ENCODE measurements at places on chromosomes 1 and 21. TPM values are rescaled to one million over a fixed set of nuclear protein-coding genes. Genes with fewer than 3 reads are reported as not detected.

OPRD1 gene
- total RNA-seq, result not detected

SYPL2 gene
- 0.58 TPM for total RNA-seq

DNA sequence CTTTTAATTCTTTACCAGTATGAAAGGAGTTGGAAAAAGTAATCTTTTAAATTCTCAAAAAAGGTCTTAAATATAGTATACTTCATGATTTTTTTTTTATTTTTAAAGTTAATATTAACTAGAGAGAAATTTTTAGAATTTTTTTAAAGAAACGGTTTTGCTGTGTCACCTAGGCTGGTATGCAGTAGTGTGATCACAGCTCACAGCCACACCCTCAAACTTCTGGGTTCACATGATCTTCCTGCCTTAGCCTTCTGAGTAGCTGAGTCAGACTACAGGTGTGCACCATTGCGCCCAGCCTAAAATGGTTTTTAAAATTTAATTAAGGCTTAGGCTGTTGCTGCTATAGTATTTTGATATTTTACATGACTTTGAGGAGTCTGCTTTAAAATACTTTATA is 52.4 kb downstream of the TLCD4 start:
- DNase-seq, result no peak

DNA sequence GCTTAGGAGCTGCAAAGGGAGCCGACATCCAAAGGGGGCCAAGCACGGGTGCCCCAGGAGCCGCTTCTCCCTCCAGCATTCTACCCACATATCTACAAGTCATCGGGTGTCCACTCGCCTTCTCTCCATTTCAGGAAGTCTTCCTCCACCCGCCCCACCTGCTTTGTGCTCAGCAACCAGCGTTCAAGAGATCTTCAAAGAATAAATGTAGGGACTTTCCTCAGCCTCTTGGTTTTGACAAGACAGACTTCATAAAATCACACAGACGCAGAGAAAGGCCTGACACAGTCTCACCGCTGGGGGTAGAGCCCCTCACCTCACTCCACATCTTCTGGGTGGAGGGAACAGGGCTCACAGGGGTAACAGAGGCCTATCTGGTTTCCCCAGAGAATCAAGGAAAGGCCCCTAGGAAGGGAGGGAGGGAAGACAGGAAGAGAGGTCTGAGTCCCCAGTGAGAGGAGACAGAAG is 49.5 kb downstream of the SSBP3 start:
- DNase-seq, result no peak

GRCh38 chr1:246528933-246529731 is 22.1 kb upstream of the SMYD3 start:
- no peak for DNase-seq

DNA sequence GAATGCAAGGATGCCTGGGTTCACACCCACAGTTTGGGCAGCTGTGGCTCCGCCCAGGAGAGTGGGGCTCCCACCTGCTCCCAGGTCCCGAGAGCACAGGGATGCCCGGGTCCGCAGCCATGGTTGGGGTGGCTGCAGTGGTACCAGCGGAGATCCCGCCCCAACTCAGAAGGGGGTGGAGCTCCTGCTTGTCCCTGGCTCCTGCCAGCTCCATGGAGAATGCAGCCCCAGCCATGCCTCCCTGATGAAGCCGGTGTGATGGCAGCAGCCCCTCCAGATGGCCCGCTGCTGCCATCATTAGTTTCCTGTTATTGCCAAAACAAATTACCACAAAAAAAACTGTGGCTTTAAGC is 113.1 kb upstream of the RUNX3 start:
- DNase-seq, result no peak

Measured in stomach (tissue), 19 donors.